ENCODE measurements at places on chromosomes 5 and 9.

- DNase-seq, result no peak
Observed at GRCh38 chr5:179223528-179223927, 121.7 kb downstream of the ADAMTS2 start.

- DNase-seq, result peak; percentile 74
Observed at GRCh38 chr5:176542596-176543427, 5.6 kb upstream of the RNF44 start.

GRCh38 chr5:39678534-39678933 lies 253.8 kb upstream of the DAB2 start:
- no peak for DNase-seq

DNA sequence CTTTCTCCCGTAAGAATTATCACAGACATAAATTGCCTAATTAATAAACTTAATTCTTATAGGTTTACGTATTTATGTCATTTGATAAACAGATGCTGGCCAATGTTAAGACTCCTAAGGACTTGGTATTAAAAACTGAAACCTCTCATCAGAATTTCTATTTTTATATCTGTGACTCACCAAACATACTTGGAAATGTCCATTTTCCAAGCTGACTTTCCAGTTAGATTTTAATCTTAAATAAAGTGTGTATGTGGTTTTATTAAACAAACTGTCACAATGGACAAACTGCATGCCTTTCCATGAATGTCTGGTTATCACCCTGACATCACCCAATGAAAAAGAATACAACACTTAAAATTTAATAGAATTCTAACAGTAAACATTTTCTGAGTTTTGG lies 12.6 kb upstream of the COL23A1 start:
- no peak for DNase-seq

- no peak for DNase-seq
Observed at GRCh38 chr9:104091708-104092107, 2.4 kb upstream of the SMC2 start.

GRCh38 chr9:3337515-3338225 lies 188.1 kb downstream of the RFX3 start:
- DNase-seq, result peak; percentile 59

GRCh38 chr5:56493766-56494165 lies 260.6 kb upstream of the ANKRD55 start:
- no peak for DNase-seq

GRCh38 chr9:125074976-125075375 lies 68.4 kb downstream of the SCAI start:
- peak; percentile 58 for DNase-seq

DNA sequence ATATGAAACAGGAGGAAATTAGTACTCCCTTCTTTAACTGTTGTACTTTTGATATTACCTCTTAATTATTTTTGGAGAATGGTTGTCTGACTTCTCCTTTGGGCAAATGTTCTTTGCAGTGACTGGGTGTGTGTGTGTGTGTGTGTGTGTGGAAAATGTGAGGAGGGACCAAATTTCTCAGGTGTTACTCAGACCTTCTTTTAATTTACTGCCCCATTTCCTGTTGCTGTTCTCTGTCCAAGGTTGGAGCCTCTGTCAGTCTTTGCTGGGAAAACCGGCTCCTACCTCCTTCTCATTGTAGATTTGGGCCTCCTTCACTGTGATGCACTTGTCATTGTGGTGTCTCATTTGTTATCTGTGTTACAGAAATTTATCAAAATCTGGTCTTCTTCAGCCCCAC lies 68.4 kb downstream of the PBX3 start:
- peak; percentile 9 for DNase-seq

- DNase-seq, result no peak
Observed at GRCh38 chr5:158911693-158912363, 187.9 kb downstream of the EBF1 start.

GRCh38 chr5:75457161-75457560 lies 54.3 kb downstream of the CERT1 start:
- no peak for DNase-seq

DNA sequence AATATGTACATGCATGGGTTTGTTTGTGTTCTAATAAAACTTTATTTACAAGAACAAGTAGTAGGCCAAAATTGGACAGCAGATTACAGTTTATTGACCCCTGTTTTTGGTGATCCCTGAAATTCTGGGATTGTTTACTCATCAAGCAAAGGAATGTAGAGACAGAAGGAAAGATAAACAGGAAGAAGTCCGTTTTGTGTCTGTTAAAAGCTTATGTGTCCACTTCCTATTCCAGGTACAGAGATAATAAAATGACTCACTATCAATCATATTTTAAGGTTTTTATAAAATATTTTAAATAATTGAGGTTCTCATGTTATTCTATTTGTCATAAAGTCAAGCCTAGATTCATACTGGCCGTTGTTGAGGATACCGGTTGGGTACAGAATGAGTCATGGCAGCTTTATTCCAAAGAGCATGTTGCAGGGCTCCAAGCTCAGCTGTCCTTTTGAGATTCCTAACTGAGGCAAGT lies 214.9 kb upstream of the DAB2 start:
- no peak for DNase-seq

- no peak for DNase-seq
Observed at GRCh38 chr9:87233431-87233830, 264.2 kb upstream of the DAPK1 start.

GRCh38 chr9:79007701-79008483 lies 563.9 kb upstream of the TLE4 start:
- DNase-seq, result no peak

Measured in GM03348 (cell line).